ENCODE measurements at places on chromosomes 1 and 21.

- DNase-seq: no peak
Observed at GRCh38 chr1:60889709-60890108, 192.7 kb upstream of the NFIA start.

GRCh38 chr1:202572867-202573266 is 137.4 kb downstream of the SYT2 start:
- DNase-seq: no peak

DNA sequence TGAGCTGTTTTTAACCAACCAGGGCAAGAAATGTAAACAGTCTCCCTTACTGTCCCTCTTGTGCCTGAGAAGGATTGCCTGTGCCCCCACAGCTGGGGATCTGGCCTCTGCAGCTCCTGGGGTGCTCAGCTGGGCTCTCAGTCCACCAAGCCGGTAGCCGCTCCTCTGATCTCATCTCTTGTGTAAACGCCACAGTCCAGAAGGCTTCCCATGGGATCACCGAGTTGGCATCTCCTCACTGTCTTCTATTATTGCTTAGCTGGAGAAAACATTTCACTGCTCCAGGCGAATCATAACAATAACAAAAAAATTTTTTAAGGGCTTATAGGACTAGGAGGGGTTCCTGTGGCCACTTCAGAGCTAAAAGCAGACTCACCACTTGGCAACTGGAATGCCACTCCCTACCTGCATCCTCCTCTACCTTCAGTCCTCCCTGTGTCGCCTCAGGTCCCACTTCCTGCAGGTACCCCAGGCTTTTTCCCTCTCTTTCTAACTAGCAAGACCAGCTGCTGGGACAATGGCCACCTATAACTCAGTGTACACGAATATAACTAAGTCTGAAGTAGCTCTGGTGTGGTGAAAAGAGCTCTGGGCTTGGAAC is 75.8 kb downstream of the ATP1A1 start:
- no peak for DNase-seq

GRCh38 chr1:44305962-44306422 is 49.1 kb downstream of the ERI3 start:
- no peak for DNase-seq

- DNase-seq: no peak
Observed at GRCh38 chr1:209737118-209737505, 18.7 kb upstream of the TRAF3IP3 start.

DNA sequence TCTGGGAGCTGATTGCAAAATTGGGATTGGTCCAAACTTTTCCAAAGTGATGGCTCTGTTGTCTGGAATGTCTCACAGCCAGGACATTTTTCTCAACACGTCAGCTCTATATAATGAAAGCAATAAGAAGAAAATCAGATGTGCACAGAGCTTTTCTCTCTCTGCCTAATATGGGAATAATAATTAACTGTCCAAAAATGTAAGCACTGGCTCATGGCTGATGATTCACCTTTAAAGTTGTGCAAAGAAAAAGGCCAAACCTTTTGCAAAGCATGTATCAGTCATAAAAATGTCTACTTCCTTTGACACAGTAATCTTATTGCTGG is 30.4 kb downstream of the ZNF281 start:
- DNase-seq: no peak

- DNase-seq: peak; percentile 64
Observed at GRCh38 chr1:160307118-160307791, 22.3 kb upstream of the PEX19 start.

- peak; percentile 67 for DNase-seq
Observed at GRCh38 chr1:27603309-27603680, 649 bp downstream of the AHDC1 start.

DNA sequence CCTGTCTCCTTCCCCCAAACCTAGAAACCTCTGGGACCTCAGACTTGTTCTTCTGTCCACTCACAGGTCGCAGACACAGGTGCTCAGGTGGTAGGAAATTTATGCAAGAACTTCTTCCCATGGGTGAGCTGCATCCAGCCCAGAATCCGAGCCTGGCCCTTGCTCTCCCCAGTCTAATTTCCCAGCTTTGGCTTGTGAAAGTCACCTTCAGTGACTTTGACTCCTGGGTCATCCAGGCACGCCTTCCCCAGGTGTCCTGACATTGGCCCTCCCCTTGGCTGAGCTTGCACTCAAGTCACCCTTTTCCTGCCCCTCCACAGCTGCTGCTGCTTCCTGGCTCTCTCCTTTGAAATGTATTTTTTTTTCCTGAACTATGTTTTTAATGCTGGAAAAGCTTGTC is 6.6 kb downstream of the IPO13 start:
- no peak for DNase-seq

GRCh38 chr1:209769171-209769904 is 13.5 kb downstream of the TRAF3IP3 start:
- DNase-seq: no peak

GRCh38 chr1:28663871-28664470 is 4.6 kb upstream of the GMEB1 start:
- no peak for DNase-seq

DNA sequence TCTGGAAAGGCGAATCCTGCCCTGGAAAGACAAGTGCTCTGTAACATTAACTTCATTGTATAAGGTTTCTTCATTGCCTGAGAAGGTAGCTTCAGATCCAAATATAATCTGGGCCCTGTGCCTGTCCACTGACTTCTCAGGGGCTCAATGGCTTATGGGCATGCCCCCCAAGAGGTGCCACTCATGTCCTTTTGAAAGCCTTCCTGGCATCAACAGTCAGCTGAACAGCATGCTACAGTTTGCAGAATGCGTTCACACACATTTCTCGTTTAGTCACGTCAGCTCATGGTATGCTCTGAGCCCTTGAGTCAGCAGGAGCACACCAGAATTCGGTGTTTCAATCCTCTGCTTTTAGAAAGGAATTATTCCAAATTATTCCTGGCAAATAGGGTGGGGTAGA is 23.8 kb downstream of the TMCC2 start:
- no peak for DNase-seq

- no peak for DNase-seq
Observed at GRCh38 chr1:101344745-101345144, 107.9 kb downstream of the S1PR1 start.

- DNase-seq: no peak
Observed at GRCh38 chr1:164885311-164885710, 326.3 kb downstream of the PBX1 start.

DNA sequence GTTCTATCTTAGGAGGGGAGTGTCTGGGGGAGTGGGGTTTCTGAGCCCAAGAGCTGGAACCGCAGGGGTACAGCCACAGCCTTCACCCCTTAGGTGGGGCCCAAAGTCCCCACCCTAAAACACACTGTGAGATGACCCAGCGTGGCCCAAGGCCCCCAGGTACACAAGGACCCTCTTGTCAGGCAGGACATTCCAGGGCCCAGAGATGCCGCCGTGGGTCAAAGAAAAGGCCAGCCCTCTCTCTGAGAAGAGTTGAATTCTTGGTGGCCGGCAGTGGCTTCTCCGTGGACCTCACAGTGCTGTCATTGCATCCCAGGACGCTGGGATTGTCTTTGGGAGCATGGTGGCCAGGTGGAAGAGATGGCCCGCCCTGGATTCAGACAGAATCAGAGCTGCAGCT is 176.3 kb upstream of the C1orf174 start:
- DNase-seq: peak; percentile 18

DNA sequence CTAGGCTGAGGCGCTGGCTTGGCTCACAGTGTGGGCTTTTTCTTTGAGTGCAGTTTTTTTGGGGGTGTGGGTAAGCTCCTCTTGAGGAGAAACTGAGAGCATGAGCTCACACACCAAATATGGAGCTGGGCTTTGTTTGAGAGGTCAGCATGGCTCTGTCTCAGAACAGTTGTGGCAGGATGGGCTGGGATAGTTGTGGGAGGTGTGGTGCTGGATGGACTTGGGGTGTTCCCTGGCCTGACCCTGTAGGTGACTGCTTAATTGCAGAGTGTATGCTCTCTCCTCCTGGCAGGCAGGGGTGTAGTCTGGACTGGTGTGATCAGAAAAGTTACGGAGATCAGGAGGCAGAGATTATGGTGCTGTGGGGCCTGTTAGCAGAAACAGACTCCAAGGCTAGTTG is 64.3 kb upstream of the PGBD5 start:
- DNase-seq: no peak

- DNase-seq: peak; percentile 72
Observed at GRCh38 chr1:32334864-32335534, 1.0 kb downstream of the MARCKSL1 start.

DNA sequence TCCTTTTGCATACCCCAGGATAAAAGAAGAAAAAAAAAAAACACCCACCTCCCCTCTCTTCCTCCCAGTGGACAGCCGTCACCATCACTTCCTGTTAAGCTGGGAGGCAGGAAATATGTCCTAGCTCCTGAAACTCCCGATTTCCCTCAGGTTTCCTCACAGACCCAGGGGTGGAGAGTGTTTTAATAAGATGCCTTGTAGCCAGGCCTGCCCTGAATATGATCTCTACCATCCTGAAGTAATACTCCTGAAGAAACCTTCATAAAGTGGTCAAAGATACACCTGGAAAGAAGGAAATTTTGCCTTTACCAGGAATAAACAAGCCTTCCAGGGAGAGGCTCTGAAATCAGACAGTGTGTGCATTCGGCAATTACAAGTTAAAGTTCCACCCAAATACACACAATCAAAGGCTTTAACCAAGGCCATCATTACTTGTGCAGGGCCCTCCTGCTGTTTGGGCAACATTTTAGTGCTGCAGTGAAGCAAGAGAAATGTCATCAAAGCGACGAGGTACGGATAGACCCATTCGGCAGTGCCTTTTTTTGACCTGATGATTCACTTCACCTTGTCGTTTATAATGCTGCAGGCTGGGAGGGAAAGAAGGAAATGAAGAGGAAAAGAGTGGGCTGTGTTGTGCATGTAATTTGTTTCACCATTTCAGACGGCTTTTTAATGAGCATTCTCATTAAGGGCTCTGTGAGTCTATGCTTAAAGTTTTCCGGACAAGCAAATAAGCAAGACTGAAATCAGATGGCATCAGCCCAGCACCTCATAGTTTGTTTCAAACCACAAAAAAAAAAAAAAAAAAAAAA is 41.0 kb upstream of the RASAL2 start:
- DNase-seq: peak; percentile 46

DNA sequence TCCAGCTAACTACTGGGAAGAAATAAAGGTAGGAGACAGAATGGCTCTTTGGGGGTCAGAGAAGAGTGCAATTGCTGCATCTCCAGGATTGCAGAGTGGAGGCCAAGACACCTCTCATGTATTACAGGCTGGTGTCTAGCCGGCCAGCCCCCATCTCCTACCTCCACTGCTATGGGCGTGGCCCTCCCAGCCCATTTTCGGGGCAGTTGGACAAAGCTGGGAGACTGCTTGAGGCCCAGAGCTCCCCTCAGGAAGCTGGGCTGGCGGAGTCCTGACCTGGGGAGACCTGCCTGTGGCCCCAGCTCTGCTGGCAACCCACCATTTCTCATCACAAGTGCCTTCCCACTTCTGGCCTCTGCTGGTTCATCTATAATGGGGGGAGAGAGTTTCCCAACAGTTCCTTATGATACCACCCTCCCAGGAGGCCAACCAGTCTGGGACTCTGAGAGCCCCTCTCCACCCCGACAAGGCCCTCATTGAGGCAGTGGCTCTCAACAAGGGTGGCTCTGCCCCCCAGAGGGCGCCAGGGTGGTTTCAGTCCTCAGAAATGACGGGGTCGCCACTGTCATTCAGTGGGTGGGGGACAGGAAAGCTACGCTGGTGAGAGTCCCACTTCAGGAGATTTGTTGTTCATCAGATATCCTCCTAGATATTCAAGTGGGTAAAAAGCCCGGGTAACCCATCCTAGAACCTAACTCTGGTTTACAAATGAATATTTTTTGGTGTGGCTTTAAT is 11.5 kb downstream of the RAP1GAP start:
- DNase-seq: peak; percentile 36

DNA sequence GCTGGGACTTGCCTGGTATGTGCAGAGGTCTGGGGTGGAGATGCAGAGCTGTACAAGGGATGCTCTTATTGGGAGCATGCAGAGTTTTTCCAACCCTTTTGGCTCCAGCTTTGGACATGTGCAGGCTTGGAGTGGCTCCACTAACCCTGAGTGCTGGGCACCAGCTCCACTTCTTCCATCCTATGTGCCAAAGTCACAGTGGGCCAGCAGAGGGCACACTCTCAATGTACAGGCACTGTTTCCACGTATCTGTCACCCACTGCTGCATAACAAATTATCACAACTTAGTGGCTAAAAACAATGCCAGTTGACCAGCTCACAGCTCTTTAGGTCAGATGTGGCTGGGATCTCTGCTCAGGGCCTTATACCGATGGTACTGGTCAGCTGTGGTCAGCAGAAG is 631.8 kb downstream of the AJAP1 start:
- peak; percentile 17 for DNase-seq

DNA sequence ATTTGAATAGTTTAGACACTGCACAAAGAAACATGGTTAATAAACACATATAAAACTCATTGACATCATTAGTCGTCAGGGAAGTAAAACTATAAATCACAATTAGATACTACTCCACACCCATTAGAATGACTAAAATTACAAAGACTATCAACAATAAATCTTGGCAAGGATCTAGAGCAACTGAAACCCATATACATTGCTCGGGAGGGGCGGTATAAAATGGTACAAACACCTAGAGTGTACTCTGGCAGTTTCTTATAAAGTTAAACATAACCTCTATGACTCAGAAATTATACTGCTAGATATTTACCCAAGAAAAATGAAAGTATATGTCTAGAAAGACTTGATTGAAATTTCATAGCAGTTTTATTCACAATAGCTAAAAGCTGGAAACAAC is 434.2 kb downstream of the RWDD3 start:
- DNase-seq: no peak

DNA sequence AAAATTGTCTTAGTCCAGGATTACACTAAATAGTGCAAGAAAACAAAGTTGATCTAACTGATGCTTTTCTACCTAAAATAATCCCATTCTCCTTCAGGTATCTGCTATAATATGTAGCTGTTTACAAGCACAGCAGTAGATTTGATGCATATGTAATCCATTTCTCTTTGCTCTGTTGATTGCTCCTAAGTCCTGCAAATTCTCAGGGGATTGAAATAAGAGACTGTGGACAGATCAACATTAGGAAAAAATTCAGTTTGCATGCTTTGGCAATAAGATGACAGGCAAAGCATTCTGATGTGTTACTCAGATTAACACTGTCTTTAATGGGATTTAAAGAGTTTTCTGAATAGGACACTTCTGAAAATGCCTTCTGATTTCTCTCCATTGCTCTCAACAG is 34.7 kb downstream of the RNF11 start:
- DNase-seq: no peak

GRCh38 chr1:164622068-164622845 is 63.3 kb downstream of the PBX1 start:
- no peak for DNase-seq
